Stimulated activated CD8-positive, alpha-beta memory T cell treated with anti-CD3 and anti-CD28 coated beads, Interleukin-2, amount 100 ng/mL, for 1 hour (primary cell): ENCODE measurements at places on chromosomes 3 and 15.

- DNase-seq: no peak
These were observed 45.5 kb upstream of the ZNF280D start for GRCh38 chr15:56778761-56779160.

GRCh38 chr3:139309061-139309591, 34.7 kb upstream of the MRPS22 start:
- no peak for DNase-seq

GRCh38 chr3:188239035-188239434, 85.1 kb downstream of the LPP start:
- DNase-seq: no peak

GRCh38 chr3:149781741-149782140, 10.6 kb downstream of the ANKUB1 start:
- DNase-seq: no peak

- no peak for DNase-seq
These were observed 14.2 kb upstream of the SLC7A14 start for GRCh38 chr3:170600005-170600624.

- no peak for DNase-seq
These were observed 184.1 kb upstream of the MBNL1 start for GRCh38 chr3:152084441-152085158.

GRCh38 chr15:35271371-35272043, 186.4 kb upstream of the NANOGP8 start:
- no peak for DNase-seq

DNA sequence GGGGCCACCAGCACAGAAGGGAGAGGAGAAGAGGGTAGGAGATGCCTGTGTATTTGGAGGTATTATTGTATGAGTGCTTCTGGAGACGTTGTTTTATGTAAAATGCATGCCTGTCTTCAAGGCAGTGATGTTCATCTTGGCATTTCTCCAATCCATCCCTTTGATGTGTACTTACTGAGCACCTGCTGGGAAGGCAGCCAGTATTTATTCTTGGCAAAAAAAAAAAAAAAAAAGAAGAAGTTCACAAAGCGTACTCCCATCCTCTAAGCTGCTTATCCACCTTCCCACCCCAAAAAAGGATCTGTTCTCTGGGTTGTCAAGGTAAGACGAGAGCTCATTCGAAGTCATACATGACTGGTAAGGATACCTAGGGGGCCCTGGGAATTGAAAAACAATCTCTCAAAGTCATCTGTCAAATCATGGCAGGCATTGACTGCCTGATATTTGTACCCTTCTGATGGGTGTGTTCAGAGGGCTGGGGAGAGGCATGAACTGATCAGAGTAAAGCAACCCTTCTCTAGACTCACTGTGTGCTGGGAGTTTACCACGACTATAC, 30.0 kb upstream of the SLC6A1 start:
- no peak for DNase-seq

GRCh38 chr3:114816052-114816451, 331.0 kb downstream of the ZBTB20 start:
- DNase-seq: no peak

GRCh38 chr3:5197470-5198312, 10.2 kb downstream of the EDEM1 start:
- DNase-seq: no peak

DNA sequence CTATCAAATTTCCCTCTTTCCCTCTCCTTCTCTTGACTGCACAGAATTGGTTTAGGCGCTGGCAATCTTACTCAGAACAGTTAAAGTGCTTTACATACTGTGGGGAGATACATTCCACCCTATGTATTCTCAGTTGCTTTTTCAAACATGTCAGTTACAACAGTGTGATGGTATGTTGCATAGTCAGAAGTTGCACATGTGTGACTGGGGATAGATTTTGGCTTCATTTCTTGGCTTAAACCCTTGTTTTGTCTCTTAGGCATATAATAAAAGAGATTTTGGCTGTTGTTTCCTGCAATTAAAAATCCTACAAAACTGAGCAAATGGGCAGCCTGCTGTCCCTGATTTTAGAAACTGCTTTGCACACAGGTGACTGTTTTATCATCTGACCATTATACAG, 86.7 kb downstream of the PIK3R4 start:
- no peak for DNase-seq

GRCh38 chr15:81133782-81134461, at the start of gene CFAP161:
CFAP161 (plus strand) TSS chr15:81134270; CDS start chr15:81134330, 60 bp downstream.
- no peak for DNase-seq

DNA sequence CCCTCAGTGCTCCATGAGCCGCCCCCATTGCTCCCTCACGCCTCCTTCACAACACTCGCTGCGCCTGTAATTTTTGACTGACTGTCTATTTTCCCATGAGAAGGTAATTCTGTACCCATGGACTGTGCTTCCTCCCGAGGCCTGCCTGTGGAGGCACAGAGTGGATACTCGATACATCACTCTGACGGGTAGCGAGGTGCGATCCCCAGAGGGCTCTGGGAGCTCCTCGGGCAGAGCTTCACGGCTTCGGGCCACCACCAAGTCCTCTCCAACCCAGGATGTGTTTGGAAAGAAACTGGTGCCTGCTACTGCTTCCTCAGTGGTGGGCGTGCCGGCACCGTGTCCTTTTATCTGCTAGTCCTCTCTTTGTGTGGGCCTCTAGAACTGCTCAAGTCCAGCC, 108.6 kb upstream of the DLG1 start:
- no peak for DNase-seq

GRCh38 chr15:89057506-89058133, 30.6 kb upstream of the ABHD2 start:
- DNase-seq: peak; percentile 69

GRCh38 chr3:136772709-136773108, 20.5 kb upstream of the STAG1 start:
- DNase-seq: no peak

- no peak for DNase-seq
These were observed 271.9 kb downstream of the SUCLG2 start for GRCh38 chr3:67382536-67382935.

DNA sequence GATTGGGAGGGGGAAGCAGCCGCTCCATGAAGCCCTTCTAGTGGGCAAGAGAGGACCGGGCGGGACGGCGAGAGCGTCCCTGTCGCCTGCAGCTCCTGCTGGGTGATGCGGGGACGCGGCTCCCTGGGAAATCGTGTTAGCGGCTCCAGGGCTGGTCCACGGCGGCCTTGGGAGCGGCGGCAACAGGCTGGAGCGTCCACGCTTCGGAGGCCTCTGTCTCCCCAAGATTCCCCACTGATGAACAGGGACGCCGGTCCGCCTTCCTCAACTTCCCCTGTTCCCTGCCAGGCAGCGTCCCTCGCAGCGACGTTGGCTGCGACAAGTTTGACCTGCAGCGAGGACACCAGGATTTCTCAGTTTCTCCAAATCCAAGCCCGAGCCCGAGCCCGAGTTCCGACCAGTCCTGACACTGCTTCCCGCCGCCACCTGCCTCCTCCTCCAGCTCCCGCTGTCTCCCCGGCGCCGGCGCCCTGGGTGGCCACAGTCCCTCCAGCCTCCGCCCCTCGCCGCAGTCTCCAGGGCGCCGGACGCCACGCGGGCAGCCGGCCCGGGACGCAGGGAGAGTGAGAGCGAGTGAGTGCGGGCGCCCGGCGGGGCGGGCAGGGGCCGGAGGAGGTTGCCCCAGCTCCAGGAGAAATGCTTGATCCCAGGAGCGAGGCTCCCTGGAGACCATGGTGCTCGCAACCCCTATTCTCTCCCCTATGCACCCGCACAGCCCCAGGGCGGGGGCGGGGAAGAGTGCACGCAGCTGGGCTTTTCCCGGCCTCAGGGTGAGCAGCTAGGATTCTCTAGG, 78.1 kb upstream of the RNF7 start:
- no peak for DNase-seq

GRCh38 chr3:32410367-32411246, 19.0 kb downstream of the CMTM7 start:
- DNase-seq: no peak

DNA sequence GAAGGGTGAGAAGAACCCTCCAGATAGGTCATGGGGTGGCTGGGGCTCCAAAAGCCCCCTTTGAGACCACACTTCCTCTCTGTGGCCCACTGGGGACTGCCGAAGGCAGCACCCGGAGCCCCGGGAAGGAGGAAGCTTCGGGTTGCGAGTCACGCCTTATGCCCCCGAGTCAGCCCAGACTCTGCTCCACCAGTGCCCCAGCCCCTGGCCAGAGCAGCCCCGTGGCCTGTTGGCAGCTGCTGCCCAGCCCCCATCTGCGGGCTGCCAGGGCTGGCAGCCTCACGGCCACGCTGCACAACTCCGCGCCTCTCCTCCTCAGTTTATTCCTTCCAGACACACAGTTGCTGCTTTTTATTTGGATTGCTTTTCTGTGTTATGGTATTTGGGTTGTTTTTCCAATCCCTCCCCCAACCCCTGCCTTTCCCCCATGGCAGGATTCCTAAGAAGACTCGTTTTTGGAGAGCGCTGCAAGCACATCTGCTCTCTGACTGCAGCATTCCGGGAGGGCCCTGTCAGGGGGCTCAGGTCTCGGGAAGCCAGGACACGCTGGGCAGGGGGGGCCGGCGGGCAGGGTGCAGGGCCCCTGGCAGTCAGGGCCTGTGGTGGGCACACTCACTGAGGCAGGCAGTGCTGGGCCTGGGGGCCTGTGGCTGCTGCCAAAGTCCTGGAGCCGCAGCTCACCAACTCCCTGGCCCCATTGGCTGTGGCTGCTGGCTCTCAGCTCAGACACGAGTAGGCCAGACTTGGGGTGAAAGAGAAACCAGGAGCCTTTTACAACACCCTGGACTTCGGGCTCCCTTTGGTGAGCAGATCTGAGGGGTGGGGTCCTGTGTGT, 20.2 kb downstream of the MAGEF1 start:
- no peak for DNase-seq

DNA sequence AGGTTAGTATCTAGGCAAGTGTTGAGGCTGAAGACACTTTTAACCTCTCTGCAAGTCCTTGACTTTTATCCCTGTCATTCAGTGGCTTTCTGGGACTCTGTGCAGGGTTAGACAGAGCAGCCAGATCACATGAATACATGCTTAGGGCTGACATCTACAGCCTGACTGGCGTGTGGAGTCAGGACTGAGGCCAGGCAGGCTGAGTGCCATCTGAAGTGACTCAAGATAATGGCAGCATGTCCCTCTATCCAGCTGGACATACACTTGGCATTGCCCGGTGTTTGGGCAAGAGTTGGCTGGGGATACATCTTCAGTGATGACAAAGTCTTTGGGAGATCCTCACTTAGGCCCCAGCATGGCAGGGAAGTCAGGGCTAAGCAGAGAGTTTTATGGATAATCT, 22.4 kb downstream of the DUOX2 start:
- DNase-seq: no peak

DNA sequence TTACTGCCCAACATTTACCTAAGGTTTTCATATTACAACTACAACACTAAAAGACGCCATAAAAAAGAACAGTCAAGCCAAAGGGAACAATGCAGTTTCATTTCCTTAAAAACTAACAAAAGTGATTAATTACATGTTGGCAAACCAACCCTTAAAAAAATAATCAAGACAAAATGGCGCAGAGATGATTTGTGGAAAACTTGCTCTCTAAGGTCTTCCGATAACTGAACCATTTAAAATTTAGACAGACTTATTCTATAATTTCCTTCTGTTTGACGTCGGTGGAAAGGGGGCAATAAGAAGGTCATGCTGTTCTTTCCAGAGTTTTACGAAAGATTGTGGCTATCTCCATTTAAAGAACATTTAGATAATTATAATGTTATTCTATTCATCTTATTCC, 87.6 kb downstream of the RYK start:
- DNase-seq: no peak

GRCh38 chr3:54262541-54262940, 140.2 kb downstream of the CACNA2D3 start:
- no peak for DNase-seq

DNA sequence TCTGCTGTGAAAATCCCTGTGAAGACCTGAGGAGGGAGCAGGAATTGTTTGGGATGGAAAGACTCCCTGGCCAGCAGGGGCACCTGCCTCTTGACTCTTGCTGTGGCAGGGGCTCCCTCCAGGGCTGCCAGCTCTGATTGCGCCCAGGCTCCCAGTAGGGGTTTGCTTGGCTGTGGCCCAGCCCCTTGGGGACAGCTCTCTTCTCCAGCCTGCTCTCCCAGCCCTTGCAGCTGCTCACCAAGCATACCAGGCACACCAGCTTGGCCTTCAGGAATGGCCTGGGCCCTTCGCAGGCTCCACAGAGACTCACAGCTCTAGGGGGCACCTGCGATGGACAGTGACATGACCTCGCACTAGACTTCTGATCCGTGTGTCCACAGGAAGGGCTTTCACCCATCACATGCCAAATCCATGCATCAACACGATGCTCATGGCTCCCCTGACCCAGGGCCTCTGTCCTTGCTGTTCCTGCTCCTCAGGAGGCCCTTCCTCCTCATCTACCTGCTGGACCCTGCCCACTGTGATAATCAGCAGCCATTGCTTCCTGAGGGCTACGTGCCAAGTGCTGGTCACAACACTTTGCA, 61.8 kb downstream of the SCN5A start:
- DNase-seq: no peak

DNA sequence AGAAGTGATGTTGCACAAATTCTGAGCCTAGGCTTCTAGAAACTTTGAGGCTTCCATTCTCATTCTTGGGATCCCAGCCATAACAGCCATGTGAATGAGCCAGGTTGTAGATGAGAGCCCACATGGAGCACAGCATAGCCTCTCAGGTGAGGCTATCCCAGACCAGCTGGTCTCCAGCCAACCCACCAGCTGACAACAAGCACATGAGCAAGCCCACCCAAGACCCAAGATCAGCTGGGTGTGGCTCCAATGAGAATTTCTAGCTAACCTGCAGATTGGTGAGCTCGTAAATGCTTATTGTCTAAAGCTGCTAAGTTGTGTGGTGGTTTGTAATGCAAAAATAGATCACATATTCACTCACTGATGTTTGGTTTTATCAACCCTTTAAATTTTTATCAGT, 14.4 kb downstream of the KY start:
- no peak for DNase-seq

DNA sequence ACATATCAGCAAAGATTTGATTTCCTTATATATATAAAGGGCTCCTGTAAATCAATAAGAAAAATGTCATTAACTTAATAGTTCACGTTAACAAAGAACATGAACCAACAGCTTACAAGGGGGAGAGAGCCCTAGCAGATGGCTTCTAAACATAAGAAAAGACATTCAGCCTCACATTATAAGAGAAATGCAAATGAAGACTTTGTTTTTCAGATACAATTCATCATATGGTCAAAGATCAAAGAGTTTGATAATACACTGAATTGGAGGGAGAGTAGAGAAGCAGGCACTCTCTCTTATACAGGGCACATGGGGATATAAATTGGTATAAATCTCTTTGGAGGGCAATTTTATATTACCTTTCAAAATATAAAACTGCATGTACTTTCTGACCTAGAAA, 21.1 kb downstream of the RBP2 start:
- DNase-seq: no peak

- no peak for DNase-seq
These were observed 41.4 kb downstream of the CRTC3 start for GRCh38 chr15:90571063-90571541.

DNA sequence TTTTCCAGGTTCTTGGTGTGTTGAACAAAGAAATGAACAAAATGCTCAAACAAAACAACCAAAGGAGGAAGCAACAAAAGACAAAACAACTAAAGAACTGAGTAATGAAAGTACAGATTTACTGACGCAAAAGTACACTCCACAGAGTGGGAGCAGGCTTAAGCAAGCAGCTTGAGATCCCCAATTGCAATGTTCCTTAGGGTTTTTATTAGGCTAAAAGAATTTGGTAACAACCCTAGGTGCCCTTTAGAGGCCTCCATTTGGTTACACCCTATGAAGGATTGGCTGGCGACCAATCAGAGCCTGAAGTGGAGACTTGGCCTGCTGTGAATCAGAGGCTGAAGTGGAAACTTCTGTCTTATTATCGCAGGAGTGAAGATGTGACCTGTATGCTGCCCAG, 243.4 kb upstream of the ATP10A start:
- no peak for DNase-seq

GRCh38 chr3:88936831-88937230, 170.6 kb upstream of the EPHA3 start:
- DNase-seq: no peak
